ENCODE measurements at places on chromosomes 5 and 9.

GRCh38 chr5:3704661-3705060 lies 109.0 kb downstream of the IRX1 start:
- no peak for DNase-seq

GRCh38 chr9:33860200-33860871 lies 43.4 kb downstream of the UBE2R2 start:
- no peak for DNase-seq

GRCh38 chr9:133704711-133705181 lies 33.4 kb downstream of the SARDH start:
- DNase-seq = no peak

- DNase-seq = no peak
Observed at GRCh38 chr5:122111460-122111859, 17.9 kb upstream of the ZNF474 start.

- DNase-seq = no peak
Observed at GRCh38 chr5:180636403-180637075, 12.9 kb downstream of the FLT4 start.

DNA sequence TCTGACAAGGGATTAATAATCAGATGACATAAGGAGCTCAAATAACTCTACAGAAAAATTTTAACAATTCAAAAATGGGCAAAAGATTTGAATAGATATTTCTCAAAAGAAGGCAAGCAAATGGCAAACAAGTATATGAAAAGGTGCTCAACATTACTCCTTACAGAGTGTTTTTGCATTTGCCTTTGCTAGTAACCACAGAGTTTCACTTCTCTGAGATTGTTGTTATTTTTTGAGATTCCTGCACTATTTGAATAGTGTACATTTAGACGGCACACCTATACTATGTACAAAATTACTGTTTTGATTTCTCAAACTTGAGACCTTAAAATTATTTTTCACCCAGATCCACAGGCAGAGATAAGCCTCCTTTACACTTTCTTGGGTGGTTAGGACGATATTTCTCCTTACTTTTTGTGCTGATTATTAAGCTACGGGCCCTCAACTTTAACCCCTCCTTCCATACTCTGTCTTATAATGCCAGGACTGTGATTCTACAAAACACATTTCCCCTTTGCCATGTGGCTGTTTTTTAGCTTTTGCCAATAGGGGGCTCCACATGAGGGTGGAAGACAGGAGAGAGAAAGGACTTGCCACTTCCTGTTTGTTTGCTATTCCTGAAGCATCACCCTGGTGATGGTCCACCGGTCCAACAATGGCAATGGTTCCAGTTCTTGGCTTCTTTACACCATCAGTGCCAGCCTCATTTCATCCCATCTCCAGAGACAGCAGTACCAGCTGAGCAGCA lies 65.0 kb upstream of the DAP start:
- no peak for DNase-seq

GRCh38 chr9:92003308-92004044 lies 53.4 kb upstream of the ROR2 start:
- no peak for DNase-seq

GRCh38 chr5:54360089-54360488 lies 49.7 kb upstream of the ARL15 start:
- no peak for DNase-seq

- DNase-seq = no peak
Observed at GRCh38 chr5:175556794-175557193, 78.4 kb downstream of the SFXN1 start.

DNA sequence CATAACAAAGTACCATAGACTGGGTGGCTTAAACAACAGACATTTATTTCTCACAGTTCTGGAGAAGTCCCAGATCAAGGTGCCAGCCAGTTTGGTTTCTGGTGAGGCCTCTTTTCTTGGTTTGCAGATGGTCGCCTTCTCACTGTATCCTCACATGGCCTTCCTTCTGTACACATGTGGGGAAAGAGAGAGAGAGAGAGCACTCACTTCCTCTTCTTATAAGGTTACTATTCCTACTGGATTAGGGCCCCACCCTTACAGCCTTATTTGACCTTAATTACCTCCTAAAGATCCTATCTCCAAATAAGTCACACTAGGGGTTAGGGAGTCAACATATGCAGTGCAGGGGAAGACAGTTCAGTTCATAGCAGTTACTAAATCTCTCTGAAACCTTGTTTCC lies 205.6 kb upstream of the GDNF start:
- no peak for DNase-seq

GRCh38 chr5:169494383-169494935 lies 89.1 kb upstream of the SPDL1 start:
- DNase-seq = no peak

DNA sequence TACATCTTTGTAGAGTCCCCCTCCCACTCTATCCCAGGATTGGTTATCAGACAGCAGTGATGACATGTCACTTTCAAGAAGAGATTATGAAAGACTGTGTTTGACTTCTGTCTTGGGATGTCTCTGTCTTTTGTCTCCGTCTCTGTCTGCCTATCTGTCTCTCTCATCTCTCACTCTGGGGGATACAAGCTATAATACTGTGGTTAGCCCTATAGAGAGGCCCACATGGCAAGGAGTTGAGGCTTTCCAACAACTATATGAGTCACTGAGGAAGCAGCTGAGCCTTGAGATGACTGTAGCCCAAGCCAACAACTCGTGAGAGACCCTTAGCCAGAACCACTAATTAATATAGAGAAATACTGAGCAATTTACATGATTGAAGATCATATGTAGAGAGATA lies 284.8 kb downstream of the PDE4D start:
- no peak for DNase-seq

GRCh38 chr9:14173713-14174112 lies 140.2 kb downstream of the NFIB start:
- DNase-seq = no peak

- no peak for DNase-seq
Observed at GRCh38 chr5:145668714-145669113, 166.4 kb downstream of the PRELID2 start.

- DNase-seq = peak; percentile 68
Observed at GRCh38 chr9:21031091-21031807, at the start of gene HACD4. Gene HACD4, minus strand, starts transcription at chr9:21031640. Its CDS starts 50 bp downstream, at chr9:21031590.

DNA sequence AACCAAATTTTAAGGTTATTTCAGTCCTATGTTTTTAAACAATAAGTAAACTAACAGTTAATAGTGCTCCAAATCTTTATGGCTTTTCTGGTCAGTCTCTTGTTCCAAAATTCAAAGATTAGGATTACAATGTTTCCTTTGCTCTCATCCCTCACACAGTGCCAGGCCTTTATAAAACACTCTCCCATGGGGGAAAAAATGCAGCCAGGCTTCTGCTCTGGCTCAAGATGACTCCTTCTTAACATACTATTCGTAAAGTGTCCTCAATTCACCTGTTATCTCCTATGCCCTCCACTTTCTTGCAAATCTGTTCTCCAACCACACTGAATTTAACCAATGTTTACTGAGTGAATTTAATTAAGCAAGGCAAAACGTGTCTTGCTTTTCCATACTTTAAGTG lies 1.4 kb downstream of the CEP120 start:
- DNase-seq = no peak

GRCh38 chr5:62779010-62779422 lies 200.4 kb downstream of the LRRC70 start:
- no peak for DNase-seq

GRCh38 chr9:8382777-8383527 lies 583.4 kb upstream of the DMAC1 start:
- DNase-seq = no peak

DNA sequence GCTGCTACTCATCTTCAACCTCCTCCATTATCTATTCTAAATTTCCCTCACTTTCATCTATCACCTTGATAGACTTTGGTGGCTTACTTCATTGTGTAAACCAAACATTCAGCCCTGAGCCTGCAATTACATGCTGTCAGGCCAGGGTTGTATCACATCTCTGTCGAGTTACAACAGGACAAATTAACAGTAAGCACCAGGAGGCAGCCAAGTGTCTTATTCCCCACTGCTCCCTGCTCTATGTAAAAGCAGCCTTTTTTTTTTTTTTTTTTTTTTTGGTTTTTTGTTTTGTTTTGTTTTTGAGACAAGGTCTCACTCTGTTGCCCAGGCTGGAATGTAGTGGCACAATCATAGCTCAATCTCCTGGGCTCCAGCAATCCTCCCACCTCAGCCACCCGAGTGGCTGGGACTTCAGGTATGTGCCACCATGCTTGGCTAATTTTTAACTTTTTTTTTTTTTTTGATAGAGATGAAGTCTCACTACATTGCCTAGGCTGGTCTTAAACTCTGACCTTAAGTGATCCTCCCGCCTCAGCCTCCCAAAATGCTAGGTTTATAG lies 15.2 kb upstream of the ZCCHC9 start:
- no peak for DNase-seq

- peak; percentile 75 for DNase-seq
Observed at GRCh38 chr5:14668181-14668591, 3.7 kb downstream of the OTULIN start.

GRCh38 chr9:3585606-3586005 lies 59.8 kb upstream of the RFX3 start:
- no peak for DNase-seq

DNA sequence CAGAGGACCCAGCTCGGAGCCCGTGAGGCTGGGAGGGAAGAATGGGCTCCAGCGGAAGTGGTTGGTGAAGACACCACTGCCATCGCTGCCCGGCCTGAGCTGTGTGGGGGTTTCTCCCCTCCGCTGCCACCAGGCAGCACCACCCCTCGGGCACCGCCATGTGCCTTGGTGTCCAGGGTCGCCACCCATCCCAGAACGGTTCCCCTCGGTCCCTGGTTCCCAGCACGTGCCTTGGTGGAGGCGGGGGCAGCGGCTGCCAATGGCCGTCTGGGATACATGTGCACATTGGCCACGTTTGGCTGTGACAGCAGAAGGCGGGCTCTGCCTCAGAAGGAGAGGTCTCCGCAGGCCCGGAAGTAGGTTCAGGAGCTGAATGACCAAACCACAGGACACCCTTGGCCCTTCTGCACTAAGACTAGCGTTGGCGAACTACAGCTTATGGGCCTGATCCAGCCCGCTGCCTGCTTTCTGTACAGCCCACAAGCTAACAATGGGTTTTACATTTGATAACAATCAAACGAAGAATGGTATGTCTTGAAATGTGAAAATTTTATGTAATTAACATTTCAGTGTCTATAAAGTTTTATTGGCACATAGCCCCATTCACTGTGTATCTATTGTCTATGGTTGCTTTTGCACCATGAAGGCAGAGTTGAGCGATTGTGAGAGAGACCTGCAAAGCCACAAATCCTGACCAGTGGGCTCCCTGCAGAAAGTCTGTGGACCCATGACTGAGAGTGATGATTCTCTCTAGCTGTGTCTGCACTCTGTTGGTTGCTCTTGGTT lies 91.7 kb upstream of the RAPGEF1 start:
- no peak for DNase-seq

- no peak for DNase-seq
Observed at GRCh38 chr5:29193972-29194371, 1999.5 kb upstream of the CDH6 start.

DNA sequence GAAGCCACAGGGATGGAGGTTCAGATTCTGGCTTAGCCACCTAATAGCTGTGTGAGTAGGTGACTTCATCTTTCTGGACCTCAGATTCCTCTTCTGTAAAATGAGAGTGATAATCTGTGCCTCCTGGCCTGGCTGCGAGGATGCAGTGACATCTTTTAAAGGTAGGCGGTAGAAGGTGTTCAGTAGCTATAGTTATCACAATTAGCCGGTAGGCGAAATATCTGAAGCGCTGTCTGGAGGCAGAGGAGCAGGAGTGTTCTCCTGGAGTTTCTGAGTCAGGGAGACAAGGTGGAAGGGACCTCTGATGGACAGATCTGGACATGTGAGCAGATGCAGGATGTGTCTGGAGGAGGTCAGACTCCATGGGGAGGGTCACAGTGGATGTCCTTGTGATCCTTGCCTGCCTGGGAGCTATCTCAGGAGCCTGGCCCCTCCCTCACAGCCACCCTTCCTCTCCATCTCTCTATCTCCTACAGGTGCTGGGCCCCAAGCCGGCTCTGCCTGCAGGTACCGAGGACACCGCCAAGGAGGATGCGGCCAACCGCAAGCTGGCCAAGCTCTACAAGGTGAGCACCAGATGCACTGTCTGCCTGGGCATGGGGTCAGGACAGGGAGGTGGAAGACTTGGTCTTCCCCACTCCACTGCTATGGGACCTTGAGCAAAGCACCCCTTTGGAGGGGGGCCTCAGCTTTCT lies 45.6 kb downstream of the GSN start:
- DNase-seq = no peak

- DNase-seq = no peak
Observed at GRCh38 chr9:8858596-8859161, 1059.1 kb upstream of the DMAC1 start.

DNA sequence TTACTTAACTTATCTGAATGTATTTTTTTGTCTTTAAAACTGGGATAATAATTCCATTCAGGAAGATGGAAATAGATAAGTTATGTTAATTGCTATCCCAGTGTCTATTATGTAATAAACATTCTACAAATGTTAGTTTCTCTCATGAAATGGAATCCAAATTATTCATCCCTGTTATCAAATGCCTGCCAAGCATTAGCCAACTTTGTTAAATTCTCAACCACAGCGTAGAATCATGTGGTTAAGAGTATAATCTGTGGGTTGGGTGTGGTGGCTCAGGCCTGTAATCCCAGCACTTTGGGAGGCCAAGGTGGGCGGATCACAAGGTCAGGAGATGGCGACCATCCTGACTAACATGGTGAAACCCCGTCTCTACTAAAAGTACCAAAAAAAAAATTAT lies 912.9 kb upstream of the SEMA6A start:
- DNase-seq = no peak

DNA sequence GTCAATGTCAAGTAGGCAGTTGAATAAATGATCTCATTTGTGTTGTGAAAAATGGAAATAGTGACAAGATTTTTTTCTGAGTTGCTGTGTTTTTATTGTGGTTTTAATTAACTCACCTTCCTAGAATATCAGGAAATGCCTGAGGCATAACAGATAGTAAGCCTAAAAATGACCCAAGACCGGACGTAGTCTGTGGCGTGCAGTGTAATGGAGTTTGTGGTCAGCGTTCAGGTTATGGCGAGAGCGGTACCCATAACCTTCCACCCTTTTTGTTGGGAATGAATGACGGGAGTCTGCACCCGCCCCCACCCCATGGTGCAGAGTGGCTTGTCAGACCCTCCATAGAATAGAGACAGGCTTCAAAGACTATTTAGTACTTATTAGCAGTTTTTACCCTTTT lies 119.3 kb downstream of the GALNT10 start:
- DNase-seq = peak; percentile 41

GRCh38 chr5:39700523-39700922 lies 275.7 kb upstream of the DAB2 start:
- DNase-seq = no peak

DNA sequence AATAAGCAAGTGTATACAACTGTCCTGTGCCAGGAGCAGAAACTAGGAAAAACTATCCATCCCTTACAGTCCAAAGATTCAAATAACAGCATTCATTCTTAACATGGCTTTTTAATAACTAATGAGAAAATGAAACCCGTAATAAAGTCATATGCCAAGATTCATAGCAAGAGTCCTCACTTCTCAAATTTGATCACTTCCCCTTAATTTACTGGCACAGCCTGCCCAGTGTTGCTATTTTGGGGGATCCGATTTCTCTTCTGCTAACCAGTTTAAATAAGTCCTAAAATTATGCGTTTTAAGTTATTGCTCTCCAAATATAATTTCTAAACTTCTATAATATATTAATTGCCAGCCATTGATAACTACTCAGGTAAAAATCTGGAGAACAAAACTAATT lies 177.0 kb upstream of the PTGER4 start:
- DNase-seq = no peak

GRCh38 chr5:170416526-170416925 lies 27.4 kb upstream of the KCNMB1 start:
- no peak for DNase-seq

GRCh38 chr5:130136300-130136699 lies 232.0 kb downstream of the CHSY3 start:
- DNase-seq = no peak

All from stimulated activated naive CD8-positive, alpha-beta T cell treated with anti-CD3 and anti-CD28 coated beads, Interleukin-15, amount 100 ng/mL, for 72 hours (primary cell).